ENCODE measurements at places on chromosomes 5 and 9. TPM values are rescaled to one million over a fixed set of nuclear protein-coding genes. Genes with fewer than 3 reads are reported as not detected.
A peak's percentile ranks its signal among the peaks of the same experiment; 100 is the strongest.

- DNase-seq, result no peak
Measured at GRCh38 chr5:69271376-69271775, 36.7 kb downstream of the CDK7 start.

DNA sequence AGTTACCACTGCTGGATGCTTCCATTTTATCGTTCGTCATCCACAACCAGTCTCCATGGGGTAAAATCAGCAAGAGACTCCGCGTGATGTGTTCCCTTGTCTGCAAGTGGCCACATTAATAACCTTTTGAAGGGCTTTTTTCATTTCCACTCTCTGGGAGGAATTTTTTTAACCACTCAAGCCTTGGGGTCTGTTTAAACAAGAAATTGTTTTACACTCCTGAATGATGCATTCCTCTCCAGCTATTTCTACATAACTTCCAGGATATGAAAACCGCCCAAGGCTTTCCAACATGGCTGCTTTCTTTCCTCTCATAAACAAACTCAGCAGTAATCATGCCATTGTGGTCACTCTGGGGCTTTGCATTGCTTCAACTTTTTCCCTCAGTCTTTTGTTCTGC, 217.2 kb upstream of the DAPK1 start:
- no peak for DNase-seq

DNA sequence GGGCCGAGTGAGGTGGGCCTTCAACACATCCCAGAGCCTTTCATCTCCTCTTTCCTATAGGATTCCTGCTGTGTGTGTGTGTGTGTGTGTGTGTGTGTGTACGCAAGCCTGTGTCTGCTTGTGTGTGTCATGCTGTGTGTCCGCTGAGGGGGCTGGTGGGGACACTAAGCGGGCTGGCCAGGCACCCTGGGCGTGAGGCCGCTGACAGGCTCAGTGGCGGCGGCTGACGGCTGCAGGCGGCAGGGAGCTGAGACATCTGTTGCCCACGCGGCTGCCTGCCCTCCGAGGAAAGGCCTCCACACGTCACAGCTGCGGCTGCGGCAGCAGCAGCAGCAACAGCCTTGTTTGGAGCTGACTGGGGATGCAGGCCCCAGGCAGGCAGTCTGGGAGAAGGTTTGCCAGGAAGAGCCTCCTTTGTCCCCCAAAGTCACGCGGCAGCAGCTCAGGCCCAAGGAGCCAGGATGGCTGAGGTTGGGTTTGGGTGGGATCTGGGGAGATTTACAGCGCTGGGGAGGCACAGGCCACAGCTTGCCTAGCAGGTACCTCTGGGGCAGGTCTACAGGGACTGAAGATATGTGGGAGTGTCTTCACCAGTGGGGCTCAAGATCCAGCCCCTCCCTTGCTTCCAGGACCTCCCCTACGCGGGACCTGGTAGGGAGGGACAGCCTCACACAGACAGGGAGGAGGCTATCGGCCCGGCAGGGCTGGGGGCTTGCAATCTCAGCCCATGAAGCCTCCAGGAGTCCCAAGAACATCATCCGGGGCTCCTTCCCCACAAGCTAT, 1.8 kb downstream of the PDLIM4 start:
- DNase-seq, result peak; percentile 87

DNA sequence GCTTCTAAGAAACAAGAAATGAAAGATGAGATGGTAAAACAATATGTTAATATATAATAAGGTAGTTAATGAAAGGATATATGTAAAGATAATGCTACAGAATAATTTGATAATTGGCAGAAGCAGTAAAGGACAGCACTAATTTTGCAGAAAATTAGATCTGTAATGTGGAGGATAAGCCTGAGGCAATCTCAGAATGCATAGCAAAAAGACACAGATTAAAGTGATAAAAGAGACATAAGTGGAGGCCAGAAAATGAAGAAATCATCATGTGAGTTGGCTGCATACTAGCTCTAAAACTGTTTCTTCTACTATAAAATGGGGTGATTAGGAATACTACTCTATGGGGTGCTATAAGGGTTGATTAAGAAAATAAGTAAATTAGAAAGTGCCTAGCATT, 225.9 kb downstream of the SEC61B start:
- DNase-seq, result no peak

DNA sequence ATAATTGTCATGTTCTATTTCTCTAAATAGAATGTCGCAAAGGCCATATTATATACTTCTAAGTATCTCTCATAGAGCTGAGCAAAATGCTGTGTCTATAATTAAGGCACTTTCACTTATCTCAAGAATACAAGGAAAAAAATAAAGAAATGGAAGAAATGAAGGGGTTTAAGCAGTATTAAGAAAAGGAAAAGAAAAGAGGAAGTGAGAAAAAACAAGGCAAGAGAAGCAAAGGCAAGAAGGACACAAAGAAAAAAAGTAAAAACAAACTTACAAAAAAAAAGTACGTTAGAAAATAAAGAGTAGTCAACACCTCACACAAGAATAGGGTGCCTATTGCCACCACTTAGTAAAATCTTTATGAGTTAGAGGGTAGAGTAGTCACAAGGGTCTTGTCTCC, 506.2 kb downstream of the GABRG2 start:
- no peak for DNase-seq

Gene FOXD1
- total RNA-seq, result not detected

DNA sequence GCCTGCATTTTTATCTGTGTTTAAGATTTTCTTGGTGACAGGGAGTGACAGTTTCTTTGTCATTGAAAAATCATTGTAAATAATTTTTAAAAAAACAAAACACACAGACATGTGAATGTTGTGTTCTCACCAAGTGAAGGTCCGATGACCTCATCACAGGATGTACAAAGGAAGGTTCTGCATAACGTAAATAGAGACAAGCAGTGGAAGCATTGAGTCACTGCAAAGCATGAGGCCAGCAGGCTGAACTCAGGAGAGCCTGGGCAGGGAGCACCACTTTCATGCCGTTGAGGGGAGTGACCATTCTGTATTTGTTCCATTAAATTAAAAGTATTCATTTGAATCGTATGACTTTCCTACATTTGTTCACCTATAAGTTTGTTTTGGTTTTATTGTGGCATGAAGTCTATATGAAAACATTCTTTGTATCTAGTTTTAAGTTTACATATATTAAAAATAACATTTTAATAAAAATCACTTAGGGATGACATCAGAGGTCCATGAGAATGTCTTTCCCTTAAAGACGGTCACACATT, 70.4 kb upstream of the TLE1 start:
- no peak for DNase-seq

Gene TERT
- not detected for total RNA-seq

- peak; percentile 85 for DNase-seq
Measured at GRCh38 chr5:157575381-157576020, at the start of gene ADAM19. ADAM19 (minus strand) TSS chr5:157575775; CDS start chr5:157575696, 79 bp downstream.
